ENCODE measurements at places on chromosomes 4 and X.

- no peak for DNase-seq
These were observed 226.6 kb downstream of the KDR start for GRCh38 chr4:54898656-54899340.

GRCh38 chr4:20368926-20369325 lies 117.2 kb downstream of the SLIT2 start:
- no peak for DNase-seq

DNA sequence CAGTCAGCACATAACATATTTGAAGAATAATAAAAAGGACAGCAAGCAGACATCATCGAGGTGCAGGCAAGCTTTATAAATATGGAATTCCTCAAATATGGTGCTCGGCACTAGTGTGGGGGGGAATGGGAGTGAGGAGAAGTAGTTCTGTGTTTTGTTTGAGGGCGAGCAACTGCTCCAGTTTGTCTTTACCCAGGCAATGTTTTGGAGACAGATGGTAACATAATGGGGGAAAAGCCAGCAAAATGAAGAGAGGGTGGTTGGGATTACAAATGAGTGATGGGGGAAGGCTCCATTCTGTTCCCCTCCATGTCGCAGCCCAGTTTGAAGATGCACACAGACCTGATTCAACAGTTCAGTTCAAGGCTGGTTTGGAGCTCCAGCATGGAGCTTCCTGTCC lies 572.9 kb upstream of the DIPK2B start:
- DNase-seq: no peak

GRCh38 chrX:13863324-13863723 lies 46.4 kb upstream of the GPM6B start:
- DNase-seq: no peak

DNA sequence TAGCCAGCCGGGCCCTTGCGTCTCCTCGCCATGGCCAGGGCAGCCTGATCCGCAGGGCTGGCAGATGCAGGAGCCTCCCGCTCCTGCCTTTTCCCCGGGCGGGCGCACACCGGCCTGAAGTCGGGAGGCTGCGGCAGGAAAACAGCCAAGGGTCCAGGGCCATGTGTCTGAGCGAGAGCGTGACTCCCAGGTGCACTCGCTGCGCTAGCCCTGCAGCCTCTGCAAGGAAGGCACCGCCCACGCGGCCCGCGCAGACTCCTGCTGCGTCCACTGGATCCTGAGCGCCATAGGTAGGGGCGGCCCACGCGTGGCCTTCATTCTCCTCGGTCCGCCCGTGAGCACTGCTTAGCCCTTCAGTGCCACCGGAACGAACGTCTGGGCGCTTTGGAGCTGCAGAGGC lies 379.9 kb downstream of the TRAM1L1 start:
- no peak for DNase-seq

DNA sequence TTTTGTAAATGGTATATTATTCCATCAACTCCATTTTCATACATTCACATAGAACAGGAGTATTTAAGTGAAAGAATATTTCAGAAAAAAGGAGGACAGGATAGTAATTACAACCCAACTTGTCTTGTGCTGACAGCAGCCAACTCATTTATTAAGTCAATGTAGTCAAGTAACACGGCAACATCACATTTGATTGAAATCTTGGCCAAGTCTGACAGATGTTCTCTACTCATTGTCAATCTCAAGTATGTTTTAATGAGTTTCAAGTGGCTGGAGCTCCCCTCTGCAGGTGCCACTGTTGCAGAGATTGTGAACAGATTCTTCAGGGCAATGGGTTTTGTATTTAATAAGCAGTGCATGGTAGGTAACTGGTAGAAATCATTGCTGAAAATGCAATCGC lies 332.5 kb downstream of the C4orf33 start:
- no peak for DNase-seq

GRCh38 chr4:158938220-158939044 lies 164.4 kb upstream of the RAPGEF2 start:
- DNase-seq: no peak
